Nasal cavity respiratory epithelium epithelial cell of viscerocranial mucosa (primary cell): ENCODE measurements at places on chromosomes 2 and 18. TPM values are rescaled to one million over a fixed set of nuclear protein-coding genes. Genes with fewer than 3 reads are reported as not detected.

AGXT gene
- not detected in 2 replicates for total RNA-seq

KLF11 gene
- total RNA-seq: 10.3 and 13.5 TPM in 2 replicates

ZBTB7C gene
- 0.34 and 7.0 TPM in 2 replicates for total RNA-seq

IL1RL1 gene
- 3.0 and 53.3 TPM in 2 replicates for total RNA-seq

PAX8 gene
- under 0.01 and 1.1 TPM in 2 replicates for total RNA-seq

FBLN7 gene
- total RNA-seq: under 0.01 and 0.57 TPM in 2 replicates

IAH1 gene
- total RNA-seq: 35.2 and 38.4 TPM in 2 replicates

CCDC121 gene
- total RNA-seq: 0.68 and 1.2 TPM in 2 replicates

DCDC2C gene
- not detected in 2 replicates for total RNA-seq

FBXO36 gene
- 1.9 and 5.1 TPM in 2 replicates for total RNA-seq

ANKRD30BL gene
- not detected in 2 replicates for total RNA-seq

POTEJ gene
- not detected in 2 replicates for total RNA-seq

TLX2 gene
- total RNA-seq: not detected in 2 replicates

FECH gene
- 20.8 and 33.3 TPM in 2 replicates for total RNA-seq

ZDBF2 gene
- total RNA-seq: 9.9 and 12.7 TPM in 2 replicates

PSD4 gene
- 14.4 and 29.4 TPM in 2 replicates for total RNA-seq

PKP4 gene
- 55.0 and 66.3 TPM in 2 replicates for total RNA-seq

LIMS4 gene
- 1.1 TPM in 1 of 2 replicates, not detected in the other for total RNA-seq

INO80B gene
- total RNA-seq: 9.9 and 14.5 TPM in 2 replicates

INPP4A gene
- total RNA-seq: 21.9 and 49.0 TPM in 2 replicates

NGEF gene
- 0.68 and 2.1 TPM in 2 replicates for total RNA-seq

NT5C1B gene
- not detected in 2 replicates for total RNA-seq

FOXD4L1 gene
- total RNA-seq: under 0.01 and 0.21 TPM in 2 replicates

VSNL1 gene
- total RNA-seq: 2.1 and 11.7 TPM in 2 replicates

HMSD gene
- under 0.01 TPM in 1 of 2 replicates, not detected in the other for total RNA-seq

TMEM163 gene
- total RNA-seq: not detected in 2 replicates

SCYGR8 gene
- total RNA-seq: not detected in 2 replicates

DTNA gene
- total RNA-seq: 1.7 and 10.7 TPM in 2 replicates

DNAH6 gene
- 0.14 TPM in 1 of 2 replicates, not detected in the other for total RNA-seq

TYMS gene
- total RNA-seq: 6.8 and 6.9 TPM in 2 replicates

NCKAP1 gene
- total RNA-seq: 348 and 413 TPM in 2 replicates

SERPINB4 gene
- 1.7 and 63.5 TPM in 2 replicates for total RNA-seq

CDH19 gene
- total RNA-seq: under 0.01 TPM in 1 of 2 replicates, not detected in the other

REG3G gene
- not detected in 2 replicates for total RNA-seq

RMC1 gene
- total RNA-seq: 35.8 and 38.3 TPM in 2 replicates

FSIP2 gene
- under 0.01 and 1.00 TPM in 2 replicates for total RNA-seq

CABYR gene
- 1.4 and 2.7 TPM in 2 replicates for total RNA-seq

ANKRD36C gene
- total RNA-seq: 5.1 and 16.2 TPM in 2 replicates

HOXD12 gene
- total RNA-seq: not detected in 2 replicates

ATP6V1C2 gene
- 0.68 and 1.9 TPM in 2 replicates for total RNA-seq

PMAIP1 gene
- total RNA-seq: 58.2 and 74.2 TPM in 2 replicates

MOCOS gene
- 37.3 and 63.1 TPM in 2 replicates for total RNA-seq

CRYBA2 gene
- total RNA-seq: not detected in 2 replicates
